ENCODE measurements at places on chromosomes 7 and 10. TPM values are rescaled to one million over a fixed set of nuclear protein-coding genes. Genes with fewer than 3 reads are reported as not detected.

DNA sequence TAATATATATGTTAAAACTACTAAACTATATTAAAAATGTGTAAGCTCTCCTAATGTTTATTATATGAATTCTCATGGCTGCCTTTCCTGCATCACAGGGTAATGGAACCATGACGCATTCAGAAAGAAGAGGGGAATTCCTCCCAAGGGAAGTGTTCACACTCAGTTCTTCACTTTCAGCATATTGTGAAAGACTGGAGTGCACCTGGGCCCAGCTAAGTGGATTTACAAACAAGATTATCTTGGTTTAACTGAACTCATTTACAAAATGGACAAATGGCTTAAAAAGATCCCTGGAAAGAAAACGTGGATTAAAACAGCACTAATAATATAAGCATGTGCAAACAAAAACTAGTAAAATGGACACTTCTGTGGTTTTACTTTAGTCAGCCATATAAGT, 149.8 kb downstream of the DOCK4 start:
- H3K27me3 ChIP-seq, result no peaks in the 10 kb centered on the region
- no peak overlapping the region for H3K27ac ChIP-seq
- H3K4me3 ChIP-seq, result no peak overlapping the region

GRCh38 chr10:132611986-132612385, 74.4 kb downstream of the INPP5A start:
- no peaks in the 10 kb centered on the region for H3K4me1 ChIP-seq
- no peak for DNase-seq
- no peaks in the 10 kb centered on the region for H3K36me3 ChIP-seq
- H3K27me3 ChIP-seq, result no peaks in the 10 kb centered on the region
- no peak overlapping the region for H3K4me3 ChIP-seq

DNA sequence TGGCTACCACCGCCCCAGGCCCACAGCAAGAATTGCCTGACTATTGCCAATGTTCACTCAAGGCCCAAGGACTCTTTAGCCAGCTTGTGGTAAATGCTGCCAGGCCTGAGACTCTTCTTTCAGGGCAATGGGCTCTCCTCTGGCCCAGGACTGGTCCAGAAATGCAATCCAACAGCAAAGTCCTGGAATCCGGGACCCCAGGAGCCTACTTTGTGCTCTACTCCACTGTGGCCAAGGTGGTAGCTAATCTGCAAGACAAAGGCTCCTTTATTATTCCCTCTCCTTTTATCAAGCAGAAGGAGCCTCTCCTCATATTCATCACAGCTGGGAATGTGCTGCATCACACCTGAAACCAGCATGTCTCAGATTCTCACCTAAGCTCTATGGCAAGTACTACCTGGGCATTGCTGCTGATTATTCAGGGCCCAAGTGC, 107.6 kb upstream of the PRSS58 start:
- H3K27me3 ChIP-seq, result no peaks in the 10 kb centered on the region
- H3K36me3 ChIP-seq, result no peaks in the 10 kb centered on the region
- H3K4me1 ChIP-seq, result peaks cover 6% of the 10 kb centered on the region
- no peak overlapping the region for H3K4me3 ChIP-seq
- no peak for DNase-seq

GRCh38 chr7:821688-822087, 10.6 kb upstream of the SUN1 start:
- no peaks in the 10 kb centered on the region for H3K4me1 ChIP-seq
- H3K36me3 ChIP-seq, result peaks cover 6% of the 10 kb centered on the region
- H3K4me3 ChIP-seq, result no peak overlapping the region
- no peak for DNase-seq

- DNase-seq, result no peak
- H3K4me3 ChIP-seq, result no peak overlapping the region
- H3K27me3 ChIP-seq, result no peaks in the 10 kb centered on the region
- H3K4me1 ChIP-seq, result peaks cover 5% of the 10 kb centered on the region
- no peaks in the 10 kb centered on the region for H3K36me3 ChIP-seq
Measured at GRCh38 chr7:16900209-16900768, 18.5 kb upstream of the AGR3 start.

DNA sequence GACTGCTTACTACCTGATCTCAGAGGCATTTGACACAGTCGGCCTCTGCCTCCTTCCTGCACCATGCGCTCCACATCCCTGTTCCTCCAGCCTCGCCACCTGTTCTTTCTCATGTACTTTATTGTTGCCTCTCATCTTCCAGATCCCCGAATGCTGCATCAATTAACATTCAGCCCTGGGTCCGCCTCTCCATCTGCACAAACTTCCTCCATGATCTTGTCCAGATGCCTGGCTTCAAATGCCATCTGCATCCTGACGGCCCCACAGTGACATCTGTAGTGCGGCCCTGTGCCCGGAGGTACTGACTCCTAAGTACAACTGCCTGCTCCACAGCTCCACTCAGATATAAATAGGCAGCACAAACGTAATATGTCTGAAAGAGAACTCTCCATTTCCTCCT, 51.2 kb upstream of the STK17A start:
- no peak overlapping the region for H3K27ac ChIP-seq
- H3K4me3 ChIP-seq, result no peak overlapping the region
- H3K27me3 ChIP-seq, result no peaks in the 10 kb centered on the region
- H3K4me1 ChIP-seq, result peaks cover 24% of the 10 kb centered on the region
- H3K36me3 ChIP-seq, result no peaks in the 10 kb centered on the region

GRCh38 chr10:77737608-77738007, 100.0 kb upstream of the KCNMA1 start:
- H3K36me3 ChIP-seq, result no peaks in the 10 kb centered on the region
- H3K27me3 ChIP-seq, result no peaks in the 10 kb centered on the region
- no peak overlapping the region for H3K4me3 ChIP-seq
- H3K27ac ChIP-seq, result no peak overlapping the region
- no peaks in the 10 kb centered on the region for H3K4me1 ChIP-seq
- no peak for DNase-seq

DNA sequence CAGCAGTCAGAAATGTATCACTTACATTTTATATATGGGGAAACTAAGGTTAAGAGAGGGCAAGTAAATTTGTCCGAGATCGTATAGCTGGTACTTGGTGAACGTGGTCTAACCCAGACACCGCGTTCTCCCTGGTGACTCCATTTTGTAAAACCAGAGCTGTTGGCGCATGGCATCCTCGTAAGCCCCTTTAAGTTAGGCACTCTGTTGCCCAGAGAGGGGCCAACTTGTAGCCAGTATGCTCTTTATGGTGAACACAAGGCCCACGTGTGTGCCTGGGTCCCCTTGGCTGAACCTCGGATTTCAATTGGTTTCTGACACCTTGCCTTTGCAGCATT, 39.7 kb upstream of the ZNF518A start:
- H3K4me1 ChIP-seq, result peaks cover 21% of the 10 kb centered on the region
- DNase-seq, result no peak
- peak overlapping the region; percentile 98 for H3K27ac ChIP-seq
- no peaks in the 10 kb centered on the region for H3K27me3 ChIP-seq
- peak overlapping the region; percentile 75 for H3K4me3 ChIP-seq

- DNase-seq, result no peak
- H3K27me3 ChIP-seq, result no peaks in the 10 kb centered on the region
- no peak overlapping the region for H3K27ac ChIP-seq
- H3K4me3 ChIP-seq, result no peak overlapping the region
- H3K4me1 ChIP-seq, result peaks cover 33% of the 10 kb centered on the region
Measured at GRCh38 chr10:76333326-76333725, 901.9 kb downstream of the LRMDA start.

GRCh38 chr10:47372726-47373125, 11.4 kb downstream of the ZNF488 start:
- H3K27ac ChIP-seq, result no peak overlapping the region
- no peak overlapping the region for H3K4me3 ChIP-seq
- peak; percentile 25 for DNase-seq
- no peaks in the 10 kb centered on the region for H3K27me3 ChIP-seq
- H3K36me3 ChIP-seq, result no peaks in the 10 kb centered on the region

GRCh38 chr10:116121640-116122525, 151.1 kb downstream of the GFRA1 start:
- no peak overlapping the region for H3K4me3 ChIP-seq
- H3K27me3 ChIP-seq, result no peaks in the 10 kb centered on the region
- H3K4me1 ChIP-seq, result no peaks in the 10 kb centered on the region
- H3K27ac ChIP-seq, result no peak overlapping the region

DNA sequence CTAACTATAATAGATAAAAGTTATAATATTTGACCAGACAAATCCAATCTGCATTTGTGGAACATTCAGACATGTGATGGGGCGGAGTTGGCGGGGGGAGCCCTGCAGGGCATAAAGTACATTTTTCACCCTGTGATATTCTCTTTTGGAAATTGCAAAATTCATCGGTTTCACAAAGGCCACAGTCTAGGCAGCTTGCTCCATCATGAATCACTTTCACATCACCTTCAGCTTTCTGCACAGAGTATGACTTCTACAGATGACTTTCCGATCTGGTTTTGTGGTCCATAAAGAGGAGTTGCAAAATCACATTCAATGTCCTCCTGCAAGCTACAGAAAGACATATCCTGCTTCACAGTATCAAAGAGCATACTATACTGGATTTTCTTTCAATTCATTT, 51.4 kb upstream of the APBB1IP start:
- no peak for DNase-seq
- H3K4me3 ChIP-seq, result no peak overlapping the region
- H3K36me3 ChIP-seq, result no peaks in the 10 kb centered on the region
- no peaks in the 10 kb centered on the region for H3K27me3 ChIP-seq

DNA sequence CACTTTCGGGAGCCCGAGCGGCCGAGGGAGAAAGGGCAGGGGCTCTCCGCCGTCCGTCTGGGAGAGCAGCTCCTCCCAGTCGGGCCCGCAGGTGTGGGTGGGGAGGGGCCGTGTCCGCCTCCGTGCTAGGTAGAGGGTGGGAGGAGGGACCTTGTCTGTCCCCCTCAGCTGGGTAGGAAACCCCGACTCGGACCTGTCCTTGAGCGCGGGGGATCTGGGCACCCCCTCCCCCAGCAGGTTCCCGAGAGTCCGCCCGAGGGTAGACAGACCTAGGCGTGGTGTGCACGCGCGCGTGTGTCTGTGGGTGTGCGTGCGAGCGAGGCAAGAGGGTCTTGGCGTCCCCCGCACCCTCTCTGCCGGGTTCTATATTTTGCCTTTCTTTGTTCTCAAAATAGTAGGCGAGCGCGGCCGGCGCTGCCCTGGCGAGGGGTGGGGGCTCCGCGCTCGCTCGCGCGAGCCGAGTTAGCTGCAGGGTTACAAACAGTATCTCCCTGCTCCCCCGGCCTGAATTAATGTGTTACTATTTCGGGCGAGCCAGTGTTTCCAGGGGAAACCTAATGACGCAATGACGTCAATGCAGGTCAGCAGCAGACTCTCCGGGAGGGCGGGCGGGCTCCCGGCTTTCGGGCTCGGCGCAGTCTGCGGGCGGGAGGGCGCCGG, 73.9 kb upstream of the LEP start:
- H3K27ac ChIP-seq, result no peak overlapping the region
- H3K27me3 ChIP-seq, result peaks cover 3% of the 10 kb centered on the region
- H3K4me3 ChIP-seq, result peak overlapping the region; percentile 52

- DNase-seq, result no peak
- no peaks in the 10 kb centered on the region for H3K27me3 ChIP-seq
- peaks cover 10% of the 10 kb centered on the region for H3K4me1 ChIP-seq
- no peak overlapping the region for H3K4me3 ChIP-seq
- no peaks in the 10 kb centered on the region for H3K36me3 ChIP-seq
Measured at GRCh38 chr10:26491934-26492333, 53.8 kb downstream of the APBB1IP start.

GRCh38 chr10:99123336-99123735, 112.3 kb downstream of the HPSE2 start:
- no peak overlapping the region for H3K4me3 ChIP-seq
- H3K27me3 ChIP-seq, result no peaks in the 10 kb centered on the region
- H3K27ac ChIP-seq, result no peak overlapping the region
- H3K36me3 ChIP-seq, result no peaks in the 10 kb centered on the region

GRCh38 chr7:98816241-98816640, 53.6 kb downstream of the TMEM130 start:
- peaks cover 19% of the 10 kb centered on the region for H3K4me1 ChIP-seq
- no peak overlapping the region for H3K4me3 ChIP-seq
- no peak overlapping the region for H3K27ac ChIP-seq

Gene IL6
- not detected for total RNA-seq

Gene TIAL1
- 174 TPM for total RNA-seq

Gene NEURL1
- total RNA-seq, result 0.91 TPM

Gene PRLHR
- not detected for total RNA-seq

Gene BTBD16
- total RNA-seq, result not detected

Gene ZNRF2
- total RNA-seq, result 9.0 TPM

Gene INPP5A
- total RNA-seq, result 43.9 TPM

Gene CTBP2
- total RNA-seq, result 97.2 TPM

Gene AS3MT
- total RNA-seq, result 6.4 TPM

Gene ANKRD1
- total RNA-seq, result 75.7 TPM

Gene CTTNBP2
- 3.2 TPM for total RNA-seq

Gene MARVELD1
- total RNA-seq, result 19.6 TPM

All from Caco-2 (cell line).